CD4-positive, alpha-beta memory T cell (primary cell): ENCODE measurements at places on chromosomes 11 and 22. TPM values are rescaled to one million over a fixed set of nuclear protein-coding genes. Genes with fewer than 3 reads are reported as not detected.

Gene CD82
- 250 TPM for polyA plus RNA-seq

DNA sequence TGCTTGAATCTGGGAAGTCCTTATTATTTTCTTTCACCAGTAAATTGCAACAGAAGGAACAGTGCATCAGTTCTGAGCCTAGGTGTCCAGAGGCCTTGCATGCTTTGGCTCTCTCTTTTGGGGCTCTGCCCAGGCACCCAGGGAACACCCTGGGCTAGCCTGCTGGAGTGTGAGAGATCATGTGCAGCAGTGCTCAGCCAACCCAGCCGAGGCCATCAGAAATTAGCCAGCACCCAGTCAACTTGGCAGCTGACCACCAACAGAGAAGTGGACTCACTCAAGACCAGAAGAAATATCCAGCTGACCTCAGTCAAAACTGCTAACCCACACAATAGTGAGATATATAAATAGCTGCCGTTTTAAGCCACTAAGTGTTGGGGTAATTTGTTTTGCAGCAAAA, 11.2 kb upstream of the P4HA3 start:
- no peak for DNase-seq

GRCh38 chr22:24046024-24046423, 34.9 kb downstream of the CABIN1 start:
- DNase-seq: no peak

Gene SNU13
- 290 TPM for polyA plus RNA-seq

GRCh38 chr11:121393855-121394254, 58.3 kb upstream of the SORL1 start:
- DNase-seq: no peak

- no peak for DNase-seq
These were observed 97.2 kb downstream of the PIWIL4 start for GRCh38 chr11:94664346-94664745.

Gene LINC01488
- polyA plus RNA-seq: not detected

- DNase-seq: peak; percentile 50
These were observed 838 bp downstream of the BCL9L start for GRCh38 chr11:118924591-118925585.

Gene SMTNL1
- polyA plus RNA-seq: not detected

Gene MAJIN
- not detected for polyA plus RNA-seq

DNA sequence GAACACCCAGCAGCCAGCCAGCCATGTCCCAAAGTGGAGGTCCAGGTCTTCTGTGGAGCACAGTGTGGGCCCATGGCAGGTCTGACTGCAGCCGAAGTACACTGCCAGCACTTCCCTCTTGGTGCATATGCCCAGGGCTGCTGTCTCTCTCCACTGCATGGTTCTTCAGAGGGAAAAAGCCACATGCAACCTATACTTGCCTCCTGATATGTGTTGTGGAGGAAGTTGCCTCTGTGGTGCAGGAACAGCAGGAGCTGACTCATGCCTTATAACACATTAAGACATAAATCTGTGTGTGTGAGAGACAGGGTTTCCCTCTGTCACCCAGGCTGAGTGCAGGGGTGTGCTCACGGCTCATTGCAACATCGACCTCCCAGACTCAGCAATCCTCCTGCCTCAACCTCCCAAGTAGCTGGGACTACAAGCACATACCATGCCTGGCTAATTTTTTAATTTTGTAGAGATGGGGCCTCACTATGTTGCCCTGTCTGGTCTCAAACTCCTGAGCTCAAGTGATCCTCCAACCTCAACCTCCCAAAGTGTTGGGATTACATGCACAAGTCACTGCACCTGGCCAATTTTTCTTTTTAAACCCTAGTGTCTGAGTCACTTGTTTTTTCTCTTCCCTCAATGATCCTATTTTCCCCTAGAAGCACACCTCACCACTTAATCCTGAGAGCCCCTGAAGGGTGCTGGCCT, 98.8 kb downstream of the MPPED2 start:
- no peak for DNase-seq

DNA sequence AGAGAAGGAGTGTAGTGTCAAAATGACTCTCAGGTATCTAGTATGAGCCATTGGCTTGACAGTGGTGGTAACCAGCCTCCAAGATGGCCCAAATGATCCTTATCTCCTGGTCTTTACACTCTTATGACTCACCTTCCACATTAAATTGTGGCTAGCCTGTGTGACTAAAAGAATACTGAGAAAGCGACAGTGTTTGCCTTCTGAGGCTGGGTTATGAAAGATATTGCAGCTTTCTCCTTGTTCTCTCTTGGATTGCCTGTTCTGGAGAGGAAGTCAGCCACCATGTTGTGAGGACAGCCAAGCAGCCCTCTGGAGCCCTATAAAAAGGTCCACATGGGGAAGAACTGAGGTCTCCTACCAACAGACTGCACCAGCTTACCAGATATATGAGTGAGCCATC, 15.8 kb downstream of the C11orf71 start:
- no peak for DNase-seq

Gene ADAMTS8
- not detected for polyA plus RNA-seq

DNA sequence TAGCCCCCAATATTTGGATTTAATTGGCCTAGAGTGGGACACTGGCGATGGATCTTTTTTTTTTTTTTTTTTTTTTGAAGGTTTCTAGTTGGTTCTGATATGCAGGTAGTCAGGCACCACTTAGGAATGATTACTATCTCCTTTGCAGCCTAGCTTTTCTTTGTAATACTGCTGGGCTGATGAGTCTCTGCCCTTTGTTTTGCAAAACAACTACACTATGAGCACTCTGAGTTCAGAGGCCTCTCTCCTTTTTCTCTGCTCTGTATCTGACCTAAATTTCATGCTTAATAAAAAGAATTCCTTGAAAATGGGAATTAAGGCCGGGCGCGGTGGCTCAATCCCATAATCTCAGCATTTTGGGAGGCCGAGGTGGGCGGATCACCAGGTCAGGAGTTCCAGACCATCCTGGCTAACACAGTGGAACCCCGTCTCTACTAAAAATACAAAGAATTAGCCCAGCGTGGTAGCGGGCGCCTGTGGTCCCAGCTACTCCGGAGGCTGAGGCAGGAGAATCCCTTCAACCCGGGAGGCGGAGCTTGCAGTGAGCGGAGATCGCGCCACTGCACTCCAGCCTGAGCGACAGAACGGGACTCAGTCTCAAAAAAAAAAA, 1312.3 kb downstream of the FAM181B start:
- DNase-seq: no peak

Gene GGT1
- polyA plus RNA-seq: 18.1 TPM

- DNase-seq: no peak
These were observed 129.5 kb downstream of the MICAL2 start for GRCh38 chr11:12239804-12240371.

GRCh38 chr11:126312961-126313360, 9.1 kb downstream of the DCPS start:
- no peak for DNase-seq
